Amniotic epithelial cell (primary cell): ENCODE measurements at places on chromosomes 12 and 14.

DNA sequence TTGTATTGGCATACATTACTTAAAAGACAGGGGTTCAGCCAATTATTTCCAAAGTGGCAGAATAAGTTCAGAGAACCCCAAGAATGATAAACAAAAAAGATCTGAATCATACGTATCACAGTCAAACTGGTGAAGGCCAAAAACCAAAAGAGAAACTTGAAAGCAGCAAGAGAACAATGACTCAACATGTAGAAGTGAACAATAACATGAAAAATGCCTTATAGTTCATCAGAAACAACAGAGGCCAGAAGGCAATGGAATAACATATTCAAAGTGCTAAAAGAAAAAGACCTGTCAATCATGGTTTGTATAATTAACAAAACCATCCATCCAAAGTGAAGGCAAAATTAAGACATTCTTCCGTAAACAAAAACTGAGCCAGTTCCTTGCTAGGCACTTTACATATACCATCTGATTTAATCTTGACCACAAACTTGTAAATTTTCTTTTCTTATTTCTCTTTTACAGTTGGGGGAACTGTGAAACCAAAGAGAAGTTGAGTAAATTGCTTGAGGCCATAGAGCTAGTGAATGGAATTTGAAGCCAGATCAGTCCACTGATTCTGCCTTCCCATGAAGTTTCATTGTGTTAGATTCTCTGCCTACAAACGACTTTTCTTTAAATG lies 232.1 kb upstream of the SEL1L start:
- no peak for DNase-seq

DNA sequence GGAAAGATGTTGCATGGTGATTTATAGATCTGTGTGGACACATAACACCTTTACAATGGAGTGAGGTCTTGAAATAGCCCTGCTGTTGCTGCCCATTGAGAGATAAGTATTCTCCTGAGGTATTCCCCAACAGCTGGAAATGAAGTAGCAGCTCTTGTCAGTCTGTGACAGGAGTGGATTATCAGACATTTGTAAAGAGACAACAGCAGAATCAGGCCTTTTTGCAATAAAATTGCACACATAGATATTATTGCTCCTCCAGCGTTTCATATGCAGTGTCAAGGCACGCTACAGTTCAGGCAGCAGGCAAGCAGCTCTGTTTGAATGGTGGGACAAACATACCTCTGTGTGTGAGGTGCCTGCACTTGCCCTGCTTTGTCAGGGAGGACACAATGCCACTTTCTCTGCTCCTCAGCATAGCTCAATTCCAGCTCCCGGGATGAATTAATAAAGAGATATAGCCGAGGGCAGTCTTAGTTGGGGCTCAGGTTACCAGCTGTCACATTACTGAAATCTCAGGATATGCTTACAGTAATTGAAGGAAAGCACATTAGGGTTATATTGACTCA lies 49.4 kb downstream of the BICD1 start:
- no peak for DNase-seq

DNA sequence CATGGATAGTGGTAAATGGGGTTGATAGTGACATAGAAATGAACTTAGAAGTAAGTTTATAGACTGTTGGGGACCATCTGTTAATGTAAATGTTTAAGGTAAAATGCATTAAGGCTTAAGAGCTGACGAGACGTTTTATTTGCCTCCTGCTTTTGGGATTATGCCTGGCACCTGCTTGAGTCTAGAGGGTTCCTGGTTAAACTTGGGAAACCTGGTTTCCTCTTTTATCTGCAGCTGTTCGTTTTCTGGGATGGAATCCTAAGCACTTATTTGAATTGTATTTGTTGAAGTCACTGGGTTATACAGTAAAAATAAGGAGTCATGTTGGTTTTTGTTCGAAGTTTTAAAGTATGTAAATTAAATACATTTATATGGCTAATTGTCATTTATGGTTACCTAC lies 914.7 kb downstream of the NRXN3 start:
- DNase-seq, result no peak

DNA sequence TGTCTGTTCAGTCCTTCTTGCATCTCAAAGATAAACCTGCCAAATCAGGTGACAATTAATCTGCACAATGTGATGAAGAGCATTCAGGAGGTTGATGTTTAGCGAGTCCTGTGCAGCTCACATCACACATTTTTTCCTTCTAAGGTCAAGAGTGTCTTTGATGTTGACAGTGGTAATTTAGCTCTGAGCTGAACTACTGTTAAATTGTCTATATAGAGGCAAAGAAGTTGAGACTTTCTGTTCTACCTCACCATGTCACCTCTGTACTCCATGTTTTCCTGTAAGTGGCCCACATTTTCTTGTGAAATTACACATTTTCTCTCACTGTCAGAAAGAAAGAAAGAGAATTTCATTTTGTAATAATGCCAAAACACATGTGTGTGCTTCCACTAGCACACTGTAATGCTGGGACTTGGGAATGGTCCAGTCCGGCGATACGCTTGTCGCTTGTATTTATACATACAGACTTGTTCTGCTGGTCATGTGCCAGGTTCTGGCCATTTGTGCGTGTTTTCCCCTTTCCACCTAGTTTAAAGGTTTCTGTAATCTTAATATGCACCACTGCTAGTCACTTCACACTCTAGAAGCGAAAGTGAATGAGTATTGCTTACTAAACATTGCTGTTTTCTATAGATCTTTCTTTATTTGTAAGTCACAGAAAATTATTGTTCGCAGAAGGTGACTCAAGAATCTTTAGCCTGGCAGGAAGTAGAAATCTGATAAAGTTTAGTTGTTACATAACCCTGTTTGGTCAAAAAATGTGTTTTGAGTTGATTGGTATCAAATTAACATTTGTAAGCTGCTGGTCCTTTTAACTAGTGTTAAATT lies 328.9 kb downstream of the TMTC2 start:
- no peak for DNase-seq

DNA sequence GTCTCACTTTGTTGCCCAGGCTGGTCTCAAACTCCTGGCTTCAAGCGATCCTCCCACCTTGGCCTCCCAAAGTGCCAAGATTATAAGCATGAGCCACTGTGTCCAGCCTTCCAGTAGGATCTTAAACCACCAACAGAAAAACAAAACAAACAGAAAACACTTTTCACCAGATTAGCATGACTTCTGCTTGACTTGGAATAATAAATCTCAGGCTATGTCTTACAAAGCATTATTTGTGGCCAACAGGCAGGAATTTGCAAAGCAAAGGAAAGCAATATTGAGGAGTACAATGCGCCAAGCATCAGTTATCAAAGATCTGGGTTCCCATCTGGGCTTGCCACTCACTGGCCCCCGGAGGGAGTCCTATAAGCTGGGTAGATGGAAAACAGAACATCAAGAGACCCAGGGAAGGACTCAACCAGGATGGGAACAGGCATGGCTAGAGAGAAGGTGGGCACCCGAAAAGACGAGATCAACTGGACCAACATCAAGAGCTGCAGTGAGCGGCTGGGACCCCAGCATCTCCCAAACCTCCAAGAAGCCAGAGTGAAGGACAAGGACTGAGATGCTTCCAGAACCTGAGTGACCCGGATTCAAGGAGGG lies 101.2 kb downstream of the TMEM30B start:
- DNase-seq, result peak; percentile 45

GRCh38 chr14:99350751-99351150 lies 78.8 kb upstream of the BCL11B start:
- no peak for DNase-seq

DNA sequence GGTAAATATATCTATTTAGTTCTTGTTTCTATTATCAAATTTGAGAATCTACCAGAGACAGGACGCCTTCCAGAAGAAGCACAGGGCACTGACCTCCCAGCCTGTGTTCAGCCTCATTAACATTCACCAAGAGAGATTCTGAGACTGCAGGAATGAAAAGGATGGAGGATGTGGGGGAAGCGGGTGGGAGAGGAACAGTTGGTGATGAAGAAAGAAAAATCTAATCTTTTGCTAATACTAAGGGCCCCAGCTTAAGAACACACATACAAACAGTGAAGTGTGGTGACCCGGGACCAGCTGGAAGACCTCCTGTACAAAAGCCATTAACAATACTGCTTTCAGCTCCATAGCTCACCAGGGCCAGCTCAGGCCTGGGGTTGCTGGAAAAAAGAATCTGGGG lies 160.5 kb downstream of the NUAK1 start:
- DNase-seq, result peak; percentile 42

DNA sequence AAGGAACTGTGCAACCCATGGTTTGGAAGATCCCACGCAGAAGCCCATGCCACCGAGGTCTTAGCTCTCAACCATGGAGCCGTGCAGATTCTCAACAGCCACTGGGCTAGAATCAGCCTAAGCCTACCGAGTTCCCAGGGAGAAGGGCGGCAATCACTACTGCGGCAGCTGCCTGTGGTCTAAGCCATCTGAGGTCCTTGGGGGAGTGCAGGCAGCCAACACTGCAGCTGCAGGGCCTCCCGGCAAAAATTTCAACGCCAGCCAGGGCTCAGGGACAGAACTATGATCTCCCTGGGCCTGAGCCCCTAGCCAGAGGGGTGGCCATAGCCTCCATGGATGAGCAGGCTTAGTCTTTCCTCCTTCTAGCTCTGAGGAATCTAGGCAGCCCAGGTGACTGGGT lies 156.8 kb upstream of the CLEC14A start:
- no peak for DNase-seq

DNA sequence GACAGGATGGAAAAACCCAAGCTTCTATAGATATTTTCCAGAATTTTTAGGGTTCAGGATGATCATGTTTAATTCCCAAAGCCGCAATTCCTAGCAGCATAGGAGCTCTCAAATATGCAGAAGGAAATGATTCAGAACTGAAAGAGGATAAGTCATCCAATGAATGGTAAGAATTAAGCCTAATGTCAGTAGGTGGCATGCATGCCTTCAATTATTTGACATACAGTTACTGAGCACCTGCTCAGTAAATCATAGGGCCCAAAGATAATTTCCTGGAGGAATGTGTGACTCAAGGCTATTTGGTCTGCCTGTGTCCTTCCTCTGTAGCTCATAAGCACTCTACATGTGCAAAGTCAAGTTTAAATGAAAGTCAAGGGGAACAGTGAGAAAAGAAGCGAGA lies 116.8 kb upstream of the SLC38A4 start:
- peak; percentile 67 for DNase-seq

DNA sequence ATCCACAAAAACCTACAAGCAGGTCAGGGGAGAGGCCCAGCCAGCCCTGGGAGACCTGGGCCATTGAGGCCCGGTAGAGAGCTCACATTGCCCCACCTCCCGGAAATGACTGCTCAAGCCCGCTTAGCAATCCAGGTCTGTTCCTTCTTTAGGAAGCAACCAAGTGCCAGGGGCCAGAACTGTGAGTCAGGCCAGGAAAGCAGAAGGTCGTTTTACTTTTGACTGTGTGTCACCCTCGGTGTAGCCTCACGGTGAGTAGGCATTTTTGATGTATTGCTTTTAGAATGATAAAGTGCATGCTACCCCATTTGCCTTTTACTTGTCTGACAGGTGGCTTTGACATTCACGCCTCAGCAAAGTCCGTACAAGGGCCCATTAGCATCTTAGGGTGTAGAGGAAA lies 25.4 kb upstream of the PWP1 start:
- no peak for DNase-seq

DNA sequence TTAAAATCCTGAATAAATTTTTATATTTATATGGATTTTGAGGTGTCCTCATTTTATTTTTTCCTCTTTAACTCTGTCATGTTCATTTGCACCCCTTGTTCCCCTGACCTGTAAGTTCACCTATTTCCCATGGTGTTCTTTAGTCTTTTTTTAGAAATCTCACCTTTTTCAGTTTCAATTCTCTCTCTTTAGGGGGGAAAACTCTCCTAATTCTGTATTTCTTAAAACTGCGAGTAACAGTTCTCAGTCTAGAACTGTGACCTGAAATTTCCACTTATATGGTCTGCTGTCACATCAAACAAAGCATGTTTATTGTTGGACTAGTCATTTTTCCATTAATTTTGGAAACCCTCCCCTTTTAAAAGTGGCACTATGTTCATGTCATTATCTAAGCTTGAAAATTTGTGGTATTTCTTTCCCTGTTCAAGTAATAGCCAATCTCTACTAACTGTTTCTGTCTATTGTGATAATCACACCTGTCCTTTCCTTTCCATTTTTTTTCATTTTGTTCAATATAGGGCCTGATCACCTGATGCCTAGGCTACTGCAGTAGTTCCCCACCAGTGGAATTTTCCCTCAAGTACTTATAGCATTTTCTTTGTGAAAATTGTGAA lies 14.0 kb upstream of the FBXO33 start:
- no peak for DNase-seq

- DNase-seq, result no peak
Observed at GRCh38 chr14:64604881-64605280, 55.1 kb downstream of the PPP1R36 start.

GRCh38 chr12:24378548-24379407 lies 429.3 kb upstream of the SOX5 start:
- peak; percentile 7 for DNase-seq

DNA sequence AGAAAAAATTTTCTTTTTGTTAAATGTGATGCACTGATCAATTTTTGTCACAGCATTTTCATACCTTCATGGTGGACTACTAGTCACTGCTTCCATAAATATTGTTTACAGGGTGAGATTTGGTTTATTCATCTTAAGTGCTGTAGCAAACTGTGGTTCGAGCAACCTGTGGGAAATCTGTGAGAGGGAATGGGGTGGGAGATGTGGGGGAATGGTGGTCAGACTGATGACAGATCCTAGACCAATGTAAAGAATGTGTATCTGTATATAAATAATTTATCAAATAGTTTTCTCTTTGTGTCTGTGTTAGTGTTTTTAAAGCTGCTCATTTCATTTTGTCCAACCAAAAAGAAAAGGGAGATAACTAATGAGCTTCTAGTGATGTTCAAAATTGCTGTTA lies 26.7 kb downstream of the CSRP2 start:
- DNase-seq, result no peak

GRCh38 chr12:28766398-28766797 lies 382.7 kb upstream of the FAR2 start:
- DNase-seq, result no peak

DNA sequence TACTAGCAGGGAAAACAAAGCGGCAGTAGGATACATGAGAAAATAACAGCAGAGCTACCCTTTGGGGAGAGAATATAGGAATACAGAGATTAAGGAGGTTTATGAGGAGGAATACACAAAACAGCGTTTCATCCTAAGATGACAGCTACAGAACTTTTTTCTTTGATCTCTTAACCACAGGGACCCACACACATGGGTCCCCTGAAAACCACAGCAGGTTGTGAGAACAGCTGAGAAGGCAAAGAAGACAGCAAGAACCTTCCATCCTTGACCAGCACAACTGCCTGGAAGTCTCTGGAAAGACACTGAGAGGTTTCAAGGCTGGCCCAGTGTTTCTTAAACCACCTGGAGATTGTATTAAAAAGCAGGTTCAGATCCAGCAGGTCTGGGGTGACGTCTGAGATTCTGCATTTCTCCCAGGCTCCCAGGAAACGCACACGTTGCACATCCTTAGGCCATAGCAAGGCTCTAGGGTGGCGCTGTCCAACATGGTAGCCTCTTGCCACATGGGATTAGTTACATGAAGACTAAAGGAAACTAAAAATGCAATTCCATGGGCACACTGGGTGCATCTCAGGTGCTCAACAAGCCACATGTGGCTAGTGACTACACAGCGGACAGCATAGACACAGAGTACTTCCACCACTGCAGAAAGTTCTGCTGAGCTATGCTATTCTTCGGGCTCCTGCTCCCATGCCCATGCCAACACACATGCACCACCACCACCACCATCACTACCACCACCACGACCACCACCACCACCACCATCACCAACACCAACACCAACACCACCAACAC lies 92.3 kb downstream of the FOXN3 start:
- DNase-seq, result no peak

GRCh38 chr12:114916541-114916940 lies 232.6 kb upstream of the TBX3 start:
- no peak for DNase-seq
